ENCODE measurements at places on chromosomes 5 and 9.

GRCh38 chr9:100623969-100624368 lies 46.1 kb downstream of the CAVIN4 start:
- no peak for DNase-seq

DNA sequence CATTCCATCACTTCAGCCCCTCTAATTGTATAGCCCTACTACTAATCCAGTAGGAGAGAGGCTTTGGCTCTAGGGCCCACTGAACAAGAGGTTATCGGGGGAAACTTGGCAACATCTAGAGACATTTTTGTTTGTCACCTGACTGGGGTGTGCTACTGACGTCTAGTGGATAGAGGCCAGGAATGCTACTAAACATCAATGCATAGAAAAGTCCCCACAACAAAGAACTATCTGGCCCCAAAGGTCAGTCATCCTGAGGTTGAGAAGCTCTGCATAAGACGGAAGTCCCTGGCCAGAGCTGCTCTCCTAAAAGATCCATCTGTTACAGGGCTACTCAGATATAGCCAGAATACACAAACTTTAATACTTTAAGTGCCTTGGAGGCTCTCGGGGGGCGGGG lies 570.6 kb upstream of the KLF4 start:
- no peak for DNase-seq

DNA sequence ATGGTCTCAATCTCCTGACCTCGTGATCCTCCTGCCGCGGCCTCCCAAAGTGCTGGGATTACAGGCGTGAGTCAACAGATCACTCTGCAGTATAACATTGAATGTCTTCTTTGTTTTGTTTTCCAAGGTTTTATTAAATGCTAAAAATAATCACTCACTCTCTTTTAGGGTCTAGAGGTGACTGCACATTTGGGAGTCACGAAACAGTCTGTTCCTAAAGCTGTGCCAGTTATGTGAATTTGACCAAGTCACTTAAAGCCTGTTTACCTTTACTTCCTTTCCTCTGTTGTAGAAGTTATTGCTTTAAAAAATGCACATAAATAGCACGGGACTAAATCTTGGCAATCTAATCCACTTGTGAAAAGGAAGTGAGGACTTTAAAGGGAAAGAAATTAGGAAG lies 304.9 kb upstream of the PTGER4 start:
- DNase-seq = no peak

DNA sequence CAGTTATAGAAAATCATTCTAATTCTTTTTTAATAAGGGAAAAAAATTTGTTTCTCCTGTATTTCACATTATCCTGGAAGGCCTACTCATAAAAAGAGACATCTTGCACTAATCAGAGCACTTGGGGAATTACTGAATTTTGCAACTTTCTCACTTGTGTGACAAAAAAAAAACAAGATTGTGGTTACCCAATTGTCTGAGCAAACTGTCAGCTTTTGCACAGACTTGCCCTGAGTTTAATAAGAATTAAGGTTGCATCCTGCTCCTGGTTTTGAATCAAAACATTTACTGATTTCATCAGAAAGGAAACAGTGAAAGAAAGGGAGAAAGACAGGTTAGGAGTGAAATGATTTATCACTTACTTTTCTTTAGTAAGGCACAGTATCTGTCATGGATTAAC lies 10.6 kb upstream of the SH3RF2 start:
- no peak for DNase-seq

DNA sequence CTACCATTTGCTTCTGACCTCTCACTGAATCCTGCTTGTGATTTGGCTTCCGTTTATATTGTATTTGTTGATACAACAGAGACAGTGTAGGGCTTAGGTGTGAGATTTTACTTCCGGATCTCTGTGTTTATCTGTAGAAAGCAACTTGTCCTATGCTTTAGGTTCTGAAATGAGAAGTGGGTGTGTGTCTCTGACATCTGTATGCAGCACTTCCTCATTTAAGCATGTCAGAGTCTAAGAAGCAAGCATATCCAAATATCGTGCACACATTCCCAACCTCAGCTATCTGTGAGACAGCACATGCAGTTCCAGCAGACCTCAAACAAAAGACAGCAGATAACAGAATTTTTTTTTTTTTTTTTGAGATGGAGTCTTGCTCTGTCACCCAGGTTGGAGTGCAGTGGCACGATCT lies 16.3 kb downstream of the KLF9 start:
- peak; percentile 61 for DNase-seq

GRCh38 chr5:58927181-58927580 lies 344.3 kb downstream of the RAB3C start:
- no peak for DNase-seq

- no peak for DNase-seq
Measured at GRCh38 chr5:1133108-1133507, 21.2 kb upstream of the SLC12A7 start.

DNA sequence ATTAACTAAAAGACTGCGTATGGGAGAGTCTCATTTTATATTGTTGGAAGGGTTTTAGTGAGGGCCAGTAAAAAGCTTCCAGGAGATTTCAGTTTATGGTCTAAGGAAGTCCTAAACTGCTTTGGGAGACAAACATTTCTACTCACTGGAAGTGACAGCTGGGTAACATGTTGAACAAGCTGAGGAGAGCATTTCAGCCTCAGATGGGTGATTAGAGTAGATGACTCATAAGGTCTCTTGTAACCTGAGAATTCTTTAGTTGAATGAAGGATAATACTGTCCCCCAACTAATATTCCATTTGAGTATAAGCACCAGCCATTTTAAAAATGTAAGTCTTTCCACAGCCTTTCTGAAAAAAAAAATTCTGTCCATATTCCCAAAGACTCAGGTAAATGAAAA lies 218.0 kb upstream of the C9orf72 start:
- no peak for DNase-seq

- DNase-seq = no peak
Measured at GRCh38 chr9:4344946-4345345, 45.1 kb upstream of the GLIS3 start.

- peak; percentile 15 for DNase-seq
Measured at GRCh38 chr5:172361566-172362238, 78.1 kb upstream of the UBTD2 start.

- DNase-seq = no peak
Measured at GRCh38 chr5:68333649-68334552, 118.3 kb downstream of the PIK3R1 start.

DNA sequence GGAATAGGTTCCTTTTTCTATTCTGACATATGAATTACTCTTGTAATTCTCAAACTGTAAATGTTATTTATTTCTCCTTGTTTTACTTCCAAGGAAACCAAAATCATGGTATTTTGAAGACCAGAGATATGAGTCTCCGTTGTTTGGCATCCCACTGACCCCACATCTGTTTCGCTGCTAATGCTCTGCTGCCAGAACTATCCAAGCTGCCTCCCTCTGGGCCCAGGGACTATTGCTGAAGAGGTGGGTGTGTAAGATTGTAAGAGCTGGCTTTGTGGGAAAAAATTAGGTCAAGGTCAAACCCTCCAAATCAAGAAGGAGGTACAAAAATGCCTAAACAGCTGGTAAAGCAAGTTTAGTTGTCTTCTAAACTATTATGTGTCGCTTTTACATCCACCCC lies 129.4 kb upstream of the MYO10 start:
- DNase-seq = no peak
